ENCODE measurements at places on chromosomes 3 and 15. TPM values are rescaled to one million over a fixed set of nuclear protein-coding genes. Genes with fewer than 3 reads are reported as not detected.

GRCh38 chr3:176584413-176585176 is 612.7 kb downstream of the TBL1XR1 start:
- peak; percentile 35 for DNase-seq

KNL1 gene
- 32.5 TPM for total RNA-seq

DNA sequence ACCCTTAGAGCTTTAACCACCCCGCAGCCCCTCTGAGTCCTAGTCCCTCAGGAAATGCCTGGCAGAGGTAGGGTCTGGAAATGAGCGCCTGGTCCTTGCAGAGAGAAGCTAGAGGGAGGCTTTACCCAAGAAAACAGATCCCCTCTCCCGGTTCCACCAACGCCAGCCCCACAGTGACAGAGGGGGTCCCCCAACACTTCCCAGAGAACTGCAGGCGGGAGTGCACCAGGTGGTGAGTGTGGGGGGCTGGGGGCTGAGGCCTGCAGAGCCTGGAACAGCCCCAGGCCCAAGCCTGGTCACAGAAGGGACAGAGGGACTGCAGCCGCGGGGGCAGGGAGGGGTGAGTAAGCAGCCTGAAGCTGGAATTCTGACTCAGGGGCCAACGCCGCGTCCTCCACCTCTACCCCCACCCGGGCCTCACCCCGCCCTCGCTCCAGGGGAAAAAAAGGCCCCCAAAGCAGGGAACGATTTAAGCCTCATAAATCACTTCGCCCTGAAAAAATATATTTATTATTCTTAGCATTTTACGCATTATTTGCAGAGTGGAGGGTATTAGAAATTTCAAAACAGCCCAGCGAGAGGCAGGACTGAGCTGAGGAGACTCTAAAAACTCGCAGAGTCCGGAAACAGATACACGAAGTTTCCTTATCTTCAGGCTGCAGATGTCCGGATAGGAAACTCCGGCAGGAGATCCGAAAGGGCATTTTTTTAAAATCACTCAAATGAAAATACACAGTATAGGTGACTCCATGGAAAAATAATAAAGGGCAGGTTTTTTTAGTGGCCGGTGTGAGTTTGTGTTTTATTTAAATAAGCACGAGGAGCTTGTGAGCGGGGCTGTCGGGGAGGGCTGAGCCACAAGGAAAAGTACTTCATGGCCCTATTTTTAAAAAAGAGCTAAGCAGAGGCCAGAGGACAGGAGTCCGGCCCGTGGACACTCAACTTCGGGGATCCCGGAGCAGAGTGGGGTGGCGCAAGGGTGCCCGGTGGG is 10.0 kb downstream of the GATA2 start:
- peak; percentile 84 for DNase-seq

DNA sequence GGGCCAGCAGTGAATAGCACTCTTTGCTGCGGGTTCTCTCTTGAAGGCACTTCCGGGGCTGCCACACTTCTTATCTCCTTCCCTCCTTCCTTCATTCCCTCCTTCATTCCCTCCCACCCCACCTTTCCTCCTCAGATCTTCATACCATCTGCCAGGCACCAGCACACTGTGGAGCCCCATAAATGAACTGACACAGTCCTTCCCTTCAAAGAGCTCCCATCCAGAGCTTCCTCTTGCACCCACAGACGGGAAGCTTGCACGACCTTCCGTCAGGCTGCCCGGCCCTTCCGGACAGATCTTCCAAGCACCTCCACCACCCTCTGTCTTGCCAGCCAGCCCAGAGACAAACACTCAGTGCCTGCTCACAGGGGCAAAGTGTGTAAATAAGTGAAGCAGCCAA is 65.4 kb upstream of the HERC1 start:
- no peak for DNase-seq

- no peak for DNase-seq
These were observed 278.6 kb upstream of the TLE3 start for GRCh38 chr15:70376031-70376928.
